ENCODE measurements at places on chromosomes 7 and 10. TPM values are rescaled to one million over a fixed set of nuclear protein-coding genes. Genes with fewer than 3 reads are reported as not detected.

GRCh38 chr7:153324094-153324493 lies 564.5 kb downstream of the ACTR3B start:
- DNase-seq, result no peak

- no peak for DNase-seq
These were observed 116.5 kb upstream of the LRRN3 start for GRCh38 chr7:110974441-110974840.

DNA sequence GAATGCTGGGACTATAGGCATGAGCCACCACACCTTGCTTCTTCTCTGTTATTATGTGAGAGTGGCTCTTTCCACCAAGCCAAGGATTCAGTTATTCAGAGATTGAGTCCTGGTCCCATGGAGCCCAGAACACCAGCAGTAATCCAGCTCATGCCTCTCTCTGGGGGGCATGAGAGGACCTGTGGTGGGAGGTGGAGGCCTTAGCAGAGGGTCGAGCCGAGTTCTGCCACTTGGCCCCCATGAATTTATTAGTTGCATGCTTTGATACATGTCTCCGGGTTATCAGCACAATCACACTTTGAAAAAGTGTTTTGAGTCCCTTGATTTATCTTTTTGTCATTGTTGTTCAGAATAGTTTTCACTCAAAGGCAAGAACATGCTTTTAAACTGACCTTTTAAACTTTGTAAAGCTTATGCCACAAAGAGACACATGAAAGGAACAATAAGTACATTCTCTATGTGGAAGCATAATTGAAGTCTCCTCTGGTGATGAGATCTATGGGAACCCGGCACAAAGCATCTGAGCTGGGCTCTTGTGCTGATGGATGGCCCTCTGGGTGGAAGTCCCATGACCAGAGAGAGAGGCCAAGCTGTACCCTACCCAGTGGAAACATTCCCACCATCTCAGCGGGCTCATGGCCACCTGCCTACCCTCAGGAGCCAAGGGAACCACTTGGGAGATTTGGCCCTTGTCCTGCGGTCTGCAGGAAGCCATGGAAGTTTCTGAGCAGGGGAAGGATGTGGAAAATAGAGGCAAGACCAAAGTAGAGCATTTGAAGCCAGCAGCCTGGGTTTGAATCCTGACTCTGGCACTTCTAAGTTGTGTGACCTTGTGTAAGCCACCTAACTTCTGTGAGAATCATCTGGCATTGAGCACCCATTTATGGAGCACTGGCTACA lies 53.9 kb downstream of the MINDY4 start:
- no peak for DNase-seq

- no peak for DNase-seq
These were observed 88.3 kb upstream of the KIAA1217 start for GRCh38 chr10:24120646-24121045.

GRCh38 chr10:79244841-79245504 lies 102.3 kb upstream of the PPIF start:
- no peak for DNase-seq

DNA sequence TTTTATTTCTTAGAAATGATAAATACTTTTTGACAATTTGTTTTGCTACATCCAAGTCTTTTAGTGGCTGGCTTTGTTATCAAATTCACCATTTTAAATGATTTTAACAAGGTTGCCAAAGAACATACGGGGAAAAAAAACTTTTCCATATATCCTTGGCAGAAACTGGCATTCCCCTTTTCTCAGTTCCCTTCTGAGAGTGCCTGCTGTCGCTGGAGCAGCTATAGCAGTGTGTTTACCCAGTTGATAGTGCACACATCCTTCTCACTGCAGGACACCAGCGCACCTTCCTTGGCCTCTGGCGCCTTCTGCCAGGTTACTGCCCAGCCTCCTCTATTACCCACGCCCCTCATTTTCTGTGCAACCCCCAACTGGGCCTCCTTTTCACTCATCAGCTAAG lies 94.1 kb downstream of the ALOX5 start:
- DNase-seq, result no peak

GRCh38 chr10:69056129-69056528 lies 31.8 kb upstream of the SRGN start:
- DNase-seq, result no peak

DNA sequence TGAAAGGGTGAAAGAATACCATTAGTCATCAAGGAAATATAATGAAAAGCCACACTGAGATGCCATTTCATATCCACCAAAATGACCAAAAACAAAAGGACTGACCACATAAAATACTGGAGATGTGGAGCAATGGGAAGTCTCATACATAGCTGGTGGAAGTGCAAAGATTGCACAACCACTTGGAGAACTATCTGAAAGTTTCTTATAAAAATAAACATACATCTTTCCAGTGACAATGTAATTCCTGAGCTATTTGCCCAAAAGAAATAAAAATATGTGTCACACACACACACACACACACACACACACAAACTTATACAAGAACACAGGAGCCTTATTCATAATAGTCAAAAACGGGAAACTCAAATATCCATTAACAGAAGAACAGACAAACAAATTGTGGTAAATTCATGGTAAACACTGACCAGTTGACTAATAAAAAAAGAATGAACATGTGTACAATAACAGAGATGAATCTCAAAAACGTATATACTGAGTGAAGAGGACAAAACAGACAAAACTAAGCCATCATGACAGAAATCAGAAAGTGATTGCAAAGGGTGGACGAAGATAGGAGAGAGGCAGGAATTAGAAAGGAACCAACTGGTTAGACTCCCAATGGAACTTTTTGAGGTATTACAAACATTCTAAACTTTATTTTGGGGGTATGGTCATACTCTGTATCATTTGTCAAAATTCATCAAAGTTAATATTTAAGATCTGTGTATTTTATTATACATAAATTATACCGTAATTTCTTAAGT lies 21.5 kb downstream of the WASL start:
- no peak for DNase-seq

DNA sequence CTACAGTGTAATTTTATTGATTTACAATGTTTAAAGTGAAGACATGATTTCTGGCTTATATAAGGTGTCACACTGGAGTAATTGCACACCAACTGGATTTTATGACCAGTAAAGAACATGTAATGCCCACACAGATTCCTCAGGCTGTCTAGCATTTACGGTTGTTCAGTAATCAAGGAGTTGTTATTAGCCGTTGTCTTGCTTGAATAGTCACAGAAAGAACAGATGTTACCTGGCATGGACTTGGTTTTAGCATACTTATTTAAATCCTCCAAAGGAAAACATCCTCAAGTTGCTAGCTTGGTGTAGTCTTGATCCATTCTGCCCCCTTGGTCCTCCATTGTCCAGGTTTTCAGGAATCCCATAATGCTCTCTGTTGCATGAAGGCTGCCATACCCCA lies 65.8 kb downstream of the POU6F2 start:
- no peak for DNase-seq

GRCh38 chr10:112335111-112335867 lies 38.6 kb upstream of the ACSL5 start:
- DNase-seq, result no peak

GRCh38 chr7:137454767-137455166 lies 111.2 kb upstream of the PTN start:
- DNase-seq, result no peak

DNA sequence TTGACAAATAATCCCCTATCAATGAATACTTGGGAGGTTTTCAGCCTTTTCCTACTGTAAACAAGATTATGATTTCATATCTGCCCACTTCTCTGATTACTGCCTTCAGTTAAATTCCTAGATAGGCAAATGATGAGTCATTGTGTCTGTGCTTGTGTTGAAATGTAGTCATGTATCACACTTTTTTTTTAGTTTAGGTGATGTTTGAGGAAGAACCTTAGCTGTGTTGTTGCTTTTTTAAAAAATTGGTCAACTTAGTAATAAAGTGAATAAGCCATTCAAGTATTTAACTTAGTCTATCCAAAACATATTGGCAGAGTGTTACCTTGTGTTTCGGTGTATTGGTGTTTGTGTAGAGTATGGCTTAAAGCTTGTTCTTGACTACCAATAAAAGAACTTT lies 60.0 kb downstream of the WAC start:
- no peak for DNase-seq

GRCh38 chr10:17454161-17455014 lies at the start of gene ST8SIA6:
TSS of gene ST8SIA6 (minus strand) at chr10:17454595. CDS start at chr10:17454255, 340 bp downstream.
- DNase-seq, result no peak

GRCh38 chr7:14850039-14850438 lies 52.5 kb downstream of the DGKB start:
- no peak for DNase-seq

DNA sequence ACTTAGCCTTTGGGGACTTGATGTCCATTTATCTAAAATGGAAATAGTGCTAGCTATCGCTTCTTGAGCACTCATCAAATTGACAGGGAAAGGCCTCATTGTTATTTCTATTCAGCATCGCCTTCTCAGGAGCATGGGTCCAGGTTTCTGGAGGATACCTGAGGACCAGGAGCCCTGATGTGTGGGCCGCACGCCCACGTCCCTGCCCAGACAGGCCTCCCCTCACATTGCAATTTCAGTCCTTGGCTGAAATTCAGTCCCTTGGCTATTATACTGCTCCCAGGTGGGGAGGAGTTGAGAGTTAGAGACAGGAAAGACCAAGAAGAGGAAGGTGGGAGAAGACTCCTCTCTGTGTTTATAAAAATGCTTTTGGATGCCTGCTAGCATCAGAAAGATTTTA lies 38.9 kb downstream of the GPRIN2 start:
- DNase-seq, result no peak

DNA sequence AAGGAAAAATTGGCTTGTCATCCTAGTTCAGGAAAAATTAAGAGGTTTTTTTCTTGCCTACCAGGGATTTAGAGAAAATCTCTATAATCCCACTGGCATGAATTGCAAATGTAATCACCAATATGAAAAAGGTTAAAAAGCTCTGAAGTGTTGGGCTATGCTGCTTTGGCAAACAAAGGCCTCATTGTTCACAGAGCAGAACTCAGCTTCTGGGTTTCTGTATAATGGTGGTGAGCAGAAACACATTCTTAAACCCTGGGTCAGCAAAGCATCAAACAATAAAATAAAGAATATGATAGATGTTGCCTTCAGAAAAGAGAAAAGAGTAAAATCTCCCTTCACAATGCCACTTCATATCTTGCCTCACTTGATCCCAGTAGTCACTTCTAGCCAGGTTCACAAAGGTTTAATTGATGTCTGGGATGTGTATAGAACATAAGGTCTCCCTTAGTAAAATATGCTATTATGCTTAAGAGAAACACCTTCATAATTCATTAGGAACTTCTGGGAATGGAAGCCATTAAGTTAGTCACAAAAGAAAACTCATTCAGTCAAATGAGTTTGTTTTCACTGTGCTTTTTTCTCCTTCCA lies 1255.5 kb upstream of the PHF14 start:
- DNase-seq, result no peak

- DNase-seq, result no peak
These were observed 84.0 kb downstream of the GATA3 start for GRCh38 chr10:8138471-8138870.

- DNase-seq, result no peak
These were observed 235.5 kb downstream of the CCSER2 start for GRCh38 chr10:84563868-84564267.

- DNase-seq, result peak; percentile 13
These were observed 50.0 kb downstream of the SRI start for GRCh38 chr7:88169717-88170320.

DNA sequence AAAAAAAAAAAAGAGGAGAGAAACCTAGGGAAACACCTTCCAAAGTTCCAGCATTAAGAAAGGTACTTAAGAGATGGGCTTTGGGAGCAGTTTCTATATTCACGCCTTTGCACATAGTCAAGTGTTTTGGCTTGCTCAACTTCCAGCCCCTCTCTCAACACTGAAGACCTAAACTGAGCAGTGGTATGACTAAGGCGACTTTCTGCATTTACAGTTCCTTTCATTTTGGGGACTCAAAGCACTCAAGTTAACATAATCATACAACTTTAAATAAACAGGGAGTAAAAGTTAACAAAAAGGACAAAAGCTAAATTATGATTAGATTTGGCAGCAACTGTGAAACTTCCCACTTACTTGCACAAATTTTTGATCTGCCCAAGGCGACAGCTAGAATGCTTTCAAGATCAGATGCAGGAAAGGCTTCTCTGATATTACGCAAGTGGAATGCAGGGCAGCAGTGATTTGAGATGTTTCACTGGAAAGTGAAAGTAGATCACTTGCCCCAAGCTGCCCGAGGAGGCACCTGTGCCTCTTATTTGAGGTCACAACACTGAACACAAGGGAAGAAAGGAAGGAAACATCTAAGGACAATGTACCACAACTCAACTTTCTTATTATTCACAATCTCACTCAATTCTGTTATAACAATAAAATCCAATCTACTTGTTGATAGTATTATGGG lies 199.5 kb downstream of the SKAP2 start:
- DNase-seq, result no peak

DNA sequence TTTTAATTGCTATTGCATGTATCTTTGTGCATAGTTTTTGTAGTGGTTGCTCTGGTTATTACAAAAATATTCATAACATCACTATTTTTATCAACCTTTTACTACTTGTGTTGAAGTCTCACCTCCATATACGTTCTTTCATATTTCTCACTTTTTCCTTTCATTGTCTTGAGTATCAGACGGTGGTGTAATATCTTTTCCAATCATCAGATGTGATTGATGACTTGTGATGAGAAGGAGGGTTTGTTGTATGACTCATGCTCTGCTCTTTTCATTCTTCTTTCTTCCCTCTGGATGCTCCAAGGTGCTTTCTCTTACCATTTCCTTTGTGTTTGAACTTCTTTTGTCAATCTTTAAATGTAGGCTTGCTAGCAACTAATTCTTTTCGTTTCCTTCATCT lies 310.2 kb downstream of the TNS3 start:
- DNase-seq, result no peak

GRCh38 chr10:128028508-128029289 lies 97.5 kb downstream of the MKI67 start:
- DNase-seq, result no peak

- DNase-seq, result no peak
These were observed 871.8 kb downstream of the IPMK start for GRCh38 chr10:57395923-57396322.

GRCh38 chr10:72784551-72785351 lies 92.8 kb downstream of the MCU start:
- peak; percentile 57 for DNase-seq

GRCh38 chr7:115300231-115300870 lies 378.5 kb downstream of the MDFIC start:
- DNase-seq, result no peak

- no peak for DNase-seq
These were observed 5.7 kb downstream of the ZNF22 start for GRCh38 chr10:45006276-45007030.

- DNase-seq, result no peak
These were observed 5.1 kb downstream of the AKR1E2 start for GRCh38 chr10:4831091-4831490.

Gene PHYHIPL
- polyA plus RNA-seq, result 19.1 TPM

Gene NUTM2D
- 9.8 TPM for polyA plus RNA-seq

Gene BTRC
- polyA plus RNA-seq, result 28.1 TPM

Gene C10orf67
- 1.4 TPM for polyA plus RNA-seq

Gene NKX1-2
- not detected for polyA plus RNA-seq

Gene PTPRZ1
- polyA plus RNA-seq, result 3.0 TPM

Gene PPP1R9A
- 33.2 TPM for polyA plus RNA-seq

Gene SLC18A3
- polyA plus RNA-seq, result not detected

Gene GATA3
- polyA plus RNA-seq, result 93.9 TPM

Gene ERV3-1
- 24.9 TPM for polyA plus RNA-seq

Gene STEAP4
- 0.12 TPM for polyA plus RNA-seq

Gene FAM24B
- polyA plus RNA-seq, result 4.2 TPM

Gene COMMD3
- 101 TPM for polyA plus RNA-seq

Measured in right renal pelvis (tissue), 4 donors.